ENCODE measurements at places on chromosomes 3 and 15.
A peak's percentile ranks its signal among the peaks of the same experiment; 100 is the strongest.

- DNase-seq = peak; percentile 44
Observed at GRCh38 chr3:45881078-45882022, 5.0 kb upstream of the CCR9 start.

DNA sequence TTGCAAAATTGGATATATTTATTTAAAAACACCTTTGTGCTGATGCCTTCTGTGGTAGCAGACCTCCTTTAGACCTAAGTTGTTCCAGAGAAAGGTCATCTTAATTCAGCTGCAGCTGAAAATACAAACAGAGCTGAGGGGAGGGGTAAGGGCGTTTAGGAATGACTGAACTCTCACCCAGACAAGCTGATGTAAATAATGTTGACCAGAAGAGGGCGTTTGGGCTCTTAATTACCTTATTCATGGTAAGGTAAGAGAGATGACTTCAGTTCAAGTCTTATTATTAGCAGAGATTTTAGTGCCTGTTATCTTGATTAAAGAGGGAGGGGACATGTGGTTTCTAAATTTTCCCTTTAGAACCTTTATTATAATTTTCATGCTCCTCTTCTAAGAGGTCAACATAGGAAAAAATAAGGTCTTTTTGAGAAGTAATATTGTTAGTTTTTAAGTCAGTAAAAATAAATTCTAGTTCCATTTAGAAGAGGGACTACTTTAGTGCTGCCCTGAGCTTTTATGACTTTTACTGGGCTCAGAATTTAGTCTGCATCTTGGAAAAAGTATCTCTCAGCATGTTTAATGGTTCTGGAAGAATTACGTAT lies 46.3 kb downstream of the GPR171 start:
- peak; percentile 38 for DNase-seq

- no peak for DNase-seq
Observed at GRCh38 chr3:152944671-152945070, 109.7 kb downstream of the P2RY1 start.

DNA sequence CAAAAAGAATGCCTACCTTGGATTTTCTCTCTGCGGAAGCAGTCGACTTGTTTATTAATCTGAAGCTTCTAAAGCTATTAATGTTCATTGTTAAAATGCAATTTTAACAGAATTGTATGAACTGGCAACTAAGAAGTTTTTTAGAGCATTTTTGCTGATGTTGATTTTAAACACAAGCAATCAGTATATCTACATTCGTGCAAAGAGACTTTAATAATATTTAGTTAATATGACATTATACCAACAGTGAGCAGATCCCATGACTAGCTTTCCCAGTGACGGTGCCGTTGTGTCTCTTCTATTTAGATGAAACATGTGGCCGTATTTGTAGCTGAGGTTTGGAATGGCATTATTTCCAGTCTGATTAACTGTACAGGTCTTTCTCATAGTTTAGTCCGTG lies 88.0 kb downstream of the PEX5L start:
- no peak for DNase-seq

DNA sequence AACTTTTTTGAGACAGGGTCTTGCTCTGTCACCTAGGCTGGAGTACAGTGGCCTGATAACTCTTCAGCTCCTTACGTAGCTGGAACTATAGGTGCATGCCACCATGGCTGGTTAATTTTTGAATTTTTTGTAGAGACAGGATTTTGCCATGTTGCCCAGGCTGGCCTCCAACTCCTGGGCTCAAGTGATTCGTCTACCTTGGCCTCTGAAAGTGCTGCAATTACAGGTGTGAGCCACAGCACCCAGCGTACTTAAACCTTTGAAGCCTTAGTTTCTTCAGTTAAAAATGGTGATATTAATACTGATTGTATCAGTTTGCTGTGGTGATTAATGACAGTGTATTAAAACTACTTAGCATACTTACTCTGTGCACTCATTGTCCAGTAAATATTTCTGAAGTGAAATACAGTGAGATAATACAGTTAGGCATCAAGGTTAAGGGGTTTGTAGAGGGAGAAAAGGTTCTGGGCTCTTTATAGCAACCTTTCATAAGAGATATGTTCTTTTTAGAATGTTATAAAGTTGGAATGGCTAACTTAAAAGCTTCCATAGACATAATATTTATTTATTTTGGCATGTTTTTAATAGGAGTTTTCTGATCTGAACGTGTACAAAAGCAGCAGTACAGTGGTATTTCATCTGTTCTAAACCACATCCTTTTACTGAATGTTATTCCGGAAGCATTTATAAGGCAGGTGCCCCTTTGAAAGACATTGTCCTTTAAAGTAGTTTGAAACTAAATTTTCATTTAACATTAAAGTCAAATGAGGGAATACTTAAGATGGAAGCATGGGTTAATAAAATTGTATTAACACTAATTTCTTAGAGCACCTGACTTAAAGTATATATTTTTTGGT lies 23.6 kb downstream of the NCK1 start:
- no peak for DNase-seq

GRCh38 chr15:60941448-60941847 lies 287.7 kb downstream of the RORA start:
- DNase-seq = no peak

GRCh38 chr3:187017511-187018230 lies 87.3 kb downstream of the ST6GAL1 start:
- DNase-seq = no peak

- DNase-seq = no peak
Observed at GRCh38 chr15:85832394-85832793, 37.7 kb upstream of the KLHL25 start.

DNA sequence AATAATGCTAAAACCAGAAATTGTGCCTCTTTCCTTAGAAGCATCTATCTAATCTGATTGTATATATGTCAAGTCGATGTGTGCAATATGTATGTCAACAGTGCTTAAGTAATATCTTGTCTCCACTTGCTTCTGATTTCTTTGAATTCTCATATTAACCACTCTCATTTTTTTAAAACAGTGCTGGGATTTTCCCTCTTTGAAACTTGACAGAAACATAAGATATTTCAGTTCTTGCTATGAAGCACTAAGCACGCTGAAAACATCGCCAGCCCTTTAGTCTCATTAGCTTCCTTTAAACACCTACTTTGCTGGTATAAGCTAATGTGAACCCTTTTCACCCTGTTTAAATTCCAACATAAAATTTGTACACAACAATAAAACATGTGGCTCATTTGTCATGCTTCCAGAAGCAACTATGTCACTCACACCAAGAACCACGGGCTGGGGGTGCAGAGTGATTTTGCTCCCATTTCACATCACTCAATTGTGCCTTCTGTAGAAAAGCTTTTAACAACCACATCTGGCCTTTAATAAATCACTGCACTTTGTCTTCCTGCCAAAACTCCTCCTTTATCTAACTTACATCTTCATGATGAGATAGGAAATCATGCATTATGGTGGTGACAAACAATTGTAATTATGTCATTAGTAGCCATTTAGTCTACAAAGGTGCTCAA lies 185.2 kb downstream of the FOXP1 start:
- peak; percentile 47 for DNase-seq

DNA sequence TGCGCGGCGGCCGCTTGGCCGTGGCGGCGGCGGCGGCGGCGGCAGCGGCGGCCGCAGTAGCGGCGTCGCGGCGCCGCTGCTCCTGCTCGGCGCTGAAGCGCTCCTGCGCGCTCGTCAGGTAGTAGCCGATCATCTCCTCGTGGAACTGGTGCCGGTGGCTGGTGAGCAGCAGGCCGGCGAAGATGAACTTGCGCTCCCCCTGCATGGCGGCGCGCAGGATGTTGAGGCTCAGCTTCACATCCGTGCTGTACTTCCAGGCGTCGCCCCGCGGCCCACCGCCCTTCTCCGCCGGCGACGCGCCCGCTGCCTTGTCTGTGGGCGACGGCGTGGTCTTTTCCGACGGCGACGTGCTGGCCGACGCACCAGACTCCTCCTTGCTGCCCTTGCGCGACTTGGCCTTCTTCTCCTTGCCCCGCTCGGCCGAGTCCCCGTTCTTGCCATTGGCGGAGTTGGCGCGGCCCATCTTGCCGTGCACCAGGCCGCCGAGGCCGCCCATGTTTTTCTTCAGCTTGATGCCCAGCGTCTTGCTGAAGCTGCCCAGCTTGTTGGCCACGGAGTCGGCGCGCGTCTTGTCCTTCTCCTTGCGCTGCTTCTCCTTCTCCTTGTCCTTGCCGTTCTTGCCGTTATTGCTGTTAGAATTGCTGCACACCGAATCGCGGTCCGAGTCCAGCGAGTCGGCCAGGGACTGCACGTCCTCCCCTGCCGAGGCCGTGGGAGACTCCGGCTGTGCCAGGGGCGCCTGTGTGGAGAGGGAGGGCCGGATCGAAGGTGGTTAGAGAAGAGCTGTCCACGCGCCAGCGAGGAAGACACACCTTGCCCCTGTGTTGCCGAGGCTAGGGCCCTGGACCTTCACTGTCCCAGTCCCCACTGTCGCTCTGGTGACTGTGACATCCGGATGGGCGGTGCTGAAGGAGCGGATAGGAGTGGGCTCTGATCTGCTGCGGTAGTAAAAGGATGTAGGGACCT lies 157.6 kb downstream of the KLF13 start:
- DNase-seq = peak; percentile 54

- no peak for DNase-seq
Observed at GRCh38 chr3:187624588-187624987, 45.6 kb downstream of the SST start.

DNA sequence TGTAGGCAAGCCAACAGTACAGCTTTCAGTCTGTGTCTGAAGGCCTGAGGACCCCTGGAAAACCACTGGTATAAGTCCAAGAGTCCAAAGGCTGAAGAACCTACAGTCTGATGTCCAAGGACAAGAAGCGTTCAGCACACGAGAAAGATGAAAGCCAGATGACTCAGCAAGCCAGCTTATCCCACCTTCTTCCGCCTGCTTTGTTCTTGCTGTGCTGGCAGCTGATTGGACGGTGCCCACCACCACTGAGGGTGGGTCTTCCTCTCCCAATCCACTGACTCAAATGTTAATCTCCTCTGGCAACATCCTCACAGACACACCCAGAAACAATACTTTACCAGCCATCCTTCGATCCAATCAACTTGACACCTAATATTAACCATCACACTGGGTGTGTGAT lies 59.0 kb upstream of the PDZRN3 start:
- DNase-seq = no peak

Measured in activated CD4-positive, alpha-beta T cell treated with anti-CD3 and anti-CD28 coated beads for 48 hours (primary cell).